ENCODE measurements at places on chromosomes 7 and 10.

DNA sequence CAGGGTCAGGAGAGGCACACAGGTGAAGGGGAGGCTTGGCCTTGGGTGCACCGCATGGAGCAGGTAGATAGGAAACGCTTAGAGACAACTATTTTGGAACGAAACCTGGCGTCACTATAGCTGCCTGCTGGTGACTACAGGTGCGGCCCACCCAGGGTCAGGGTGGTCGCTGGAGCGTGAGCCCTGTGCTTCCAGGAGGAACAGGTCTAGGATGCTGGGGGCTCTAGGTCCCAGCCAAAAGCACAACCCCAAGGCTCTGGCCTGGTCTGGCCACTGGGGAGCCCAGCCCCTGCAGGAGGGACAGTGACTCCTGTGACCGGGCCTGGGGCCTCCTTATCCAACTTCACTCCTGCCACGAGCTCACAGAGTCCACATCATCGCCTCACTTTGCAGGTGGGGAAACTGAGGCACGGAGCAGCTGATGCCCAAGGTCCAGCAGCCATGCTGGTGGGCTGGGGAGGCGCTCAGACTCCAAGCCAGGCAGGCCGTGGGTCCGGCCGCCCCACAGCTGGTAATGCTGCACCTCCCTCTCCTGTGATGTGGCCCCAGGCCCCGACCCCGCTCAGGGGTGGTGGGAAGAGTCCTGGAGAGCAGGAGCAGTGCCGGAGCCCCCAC is 9.0 kb downstream of the LFNG start:
- DNase-seq, result no peak

DNA sequence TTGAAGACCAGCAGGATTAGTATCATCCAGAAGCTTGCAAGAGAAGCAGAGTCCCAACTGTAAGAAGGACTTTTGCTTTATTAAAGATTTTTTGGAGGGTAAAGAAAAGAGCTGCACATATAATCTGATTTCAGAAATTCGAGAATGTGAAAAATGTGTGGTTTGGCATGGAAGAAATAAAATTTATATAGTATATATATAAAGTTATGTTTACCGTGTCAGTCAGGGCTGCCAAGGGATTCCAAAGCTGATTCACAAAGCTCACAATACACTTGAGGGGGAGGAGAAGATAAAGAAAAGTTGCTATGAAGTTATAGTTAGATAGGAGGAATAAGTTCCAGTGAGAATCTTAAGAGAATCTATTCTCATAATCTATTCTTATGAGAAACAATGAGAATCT is 231.8 kb upstream of the CACNA2D1 start:
- DNase-seq, result no peak

GRCh38 chr10:22339761-22340328 is 5.5 kb upstream of the SPAG6 start:
- DNase-seq, result peak; percentile 51

- no peak for DNase-seq
These were observed 115.0 kb downstream of the FAM107B start for GRCh38 chr10:14659626-14660196.

GRCh38 chr7:12898620-12899019 is 211.2 kb downstream of the ARL4A start:
- DNase-seq, result no peak

- DNase-seq, result no peak
These were observed 3.2 kb downstream of the POLR1F start for GRCh38 chr7:19705663-19706062.

DNA sequence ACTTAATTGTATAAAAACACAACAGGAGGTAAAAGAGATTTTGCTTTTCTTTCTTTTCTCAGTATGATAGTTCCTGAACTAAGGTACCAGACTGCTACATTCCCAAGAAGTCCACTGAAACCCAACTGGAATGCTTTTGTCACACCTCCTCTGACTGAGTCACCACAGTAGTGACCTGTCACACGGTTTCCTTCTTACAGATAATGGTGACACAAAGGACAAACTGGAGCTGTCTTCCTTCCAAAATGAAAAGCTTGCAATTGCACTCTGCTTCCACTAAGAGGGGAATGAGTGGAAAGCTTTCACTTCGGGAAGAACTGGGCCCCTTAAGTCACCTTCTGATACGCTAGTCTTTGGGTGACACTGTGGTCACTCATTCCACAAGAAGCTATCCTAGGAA is 122.2 kb downstream of the KMT2E start:
- DNase-seq, result no peak

GRCh38 chr7:139675127-139676125 is 102.4 kb downstream of the HIPK2 start:
- DNase-seq, result no peak

GRCh38 chr10:17643339-17643754 is 604 bp upstream of the STAM start:
- DNase-seq, result no peak

DNA sequence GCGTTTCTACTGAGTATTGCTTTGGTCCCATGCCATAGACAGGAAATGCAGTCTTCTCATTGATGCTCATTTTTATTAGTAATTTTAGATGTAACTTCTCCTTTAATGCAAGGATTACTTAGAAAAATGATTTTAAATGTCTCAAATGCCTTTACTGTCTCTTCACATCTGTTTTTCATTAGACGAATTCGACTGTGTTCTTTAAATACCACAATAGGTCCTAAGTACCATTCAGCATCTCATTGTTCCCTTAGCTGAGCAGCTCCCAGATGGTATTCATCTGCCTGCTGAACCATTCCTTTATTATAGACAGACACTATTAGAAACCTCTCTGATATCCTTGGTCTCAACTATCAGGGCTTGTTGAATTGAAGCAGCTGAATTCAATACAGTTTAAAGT is 113.6 kb downstream of the LSMEM1 start:
- no peak for DNase-seq

DNA sequence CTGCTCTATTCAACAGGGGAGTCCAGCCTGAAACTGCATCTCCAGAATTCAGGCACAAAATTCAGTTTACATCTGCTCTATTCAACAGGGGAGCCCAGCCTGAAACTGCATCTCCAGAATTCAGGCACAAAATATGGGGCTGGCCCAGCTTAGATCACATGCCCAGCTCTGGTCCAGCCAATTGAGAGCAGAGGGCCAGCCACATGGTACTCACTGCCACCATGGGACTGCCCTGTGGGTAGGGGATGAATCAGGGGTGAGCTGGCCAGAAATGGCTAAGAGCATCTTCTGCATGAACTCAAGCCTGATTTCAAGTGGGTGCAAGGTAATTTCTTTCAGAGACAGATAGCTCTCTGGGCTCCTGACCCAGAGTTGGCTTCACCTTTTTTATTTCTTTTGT is 156.6 kb upstream of the LYZL2 start:
- DNase-seq, result no peak

DNA sequence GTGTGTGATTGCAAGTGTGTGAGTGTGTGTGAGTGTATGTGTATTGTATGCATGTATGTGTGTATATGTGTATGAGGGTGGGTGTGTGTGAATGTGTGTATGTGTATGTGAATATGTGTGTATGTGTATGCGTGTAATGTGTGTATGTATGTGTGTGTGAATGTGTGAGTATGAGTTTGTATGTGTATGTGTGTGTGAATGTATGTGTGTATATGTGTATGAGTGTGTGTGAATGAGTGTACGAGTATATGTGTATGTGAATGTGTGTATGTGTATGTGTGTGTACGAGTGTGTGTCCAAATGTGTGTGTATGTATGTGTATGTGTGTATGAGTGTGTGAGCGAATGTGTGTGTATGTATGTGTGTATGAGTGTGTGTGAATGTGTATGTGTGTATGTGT is 8.2 kb upstream of the GALNTL5 start:
- DNase-seq, result no peak

GRCh38 chr10:61052469-61053205 is 108.7 kb upstream of the RHOBTB1 start:
- no peak for DNase-seq

DNA sequence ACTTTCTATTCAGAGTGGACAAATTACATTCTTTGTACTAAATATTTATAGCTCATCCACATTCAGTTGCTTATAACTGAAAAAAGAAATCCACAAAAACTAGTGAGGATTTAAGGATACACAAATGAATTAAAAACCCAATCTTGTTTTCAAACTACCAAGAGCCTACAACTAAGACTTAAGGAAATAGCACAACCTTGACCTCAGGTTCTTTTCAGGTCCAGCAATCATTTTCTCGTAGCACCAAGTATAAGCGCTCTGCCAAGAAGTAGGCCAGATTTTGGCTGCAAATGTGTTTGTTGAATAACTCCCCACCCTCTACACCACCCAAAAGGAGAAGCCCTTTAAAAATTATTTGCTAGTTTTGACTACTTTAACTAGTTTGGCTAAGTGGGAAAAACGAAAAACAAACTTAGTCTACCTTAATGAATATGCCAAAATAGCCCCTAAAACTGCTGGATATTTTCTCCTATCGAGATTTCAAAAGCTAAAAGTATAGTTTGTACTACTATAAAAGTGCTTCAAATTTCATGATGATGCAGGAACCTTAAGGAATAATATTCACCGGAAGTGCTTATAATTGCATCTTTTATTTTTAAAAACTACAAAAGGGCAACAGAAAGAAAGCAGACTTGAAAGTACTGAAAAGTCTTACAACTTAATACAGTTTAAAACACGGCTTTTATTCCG is 2.7 kb upstream of the KMT2E start:
- no peak for DNase-seq

DNA sequence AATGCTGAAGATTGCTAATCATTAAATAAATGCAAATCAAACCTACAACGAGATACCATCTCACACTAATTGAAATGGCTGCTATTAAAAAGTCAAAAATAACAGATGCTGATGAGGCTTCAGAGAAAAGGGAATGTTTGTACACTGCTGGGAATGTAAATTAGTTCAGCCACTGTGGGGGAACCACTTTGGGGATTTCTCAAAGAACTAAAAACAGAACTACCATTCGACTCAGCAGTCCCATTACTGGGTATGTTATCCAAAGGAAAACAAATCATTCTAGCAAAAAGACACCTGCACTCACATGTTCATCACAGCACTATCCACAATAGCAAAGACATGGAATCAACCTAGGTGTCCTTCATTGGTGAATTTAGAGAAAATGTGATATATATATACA is 379.0 kb upstream of the CNTNAP2 start:
- no peak for DNase-seq

DNA sequence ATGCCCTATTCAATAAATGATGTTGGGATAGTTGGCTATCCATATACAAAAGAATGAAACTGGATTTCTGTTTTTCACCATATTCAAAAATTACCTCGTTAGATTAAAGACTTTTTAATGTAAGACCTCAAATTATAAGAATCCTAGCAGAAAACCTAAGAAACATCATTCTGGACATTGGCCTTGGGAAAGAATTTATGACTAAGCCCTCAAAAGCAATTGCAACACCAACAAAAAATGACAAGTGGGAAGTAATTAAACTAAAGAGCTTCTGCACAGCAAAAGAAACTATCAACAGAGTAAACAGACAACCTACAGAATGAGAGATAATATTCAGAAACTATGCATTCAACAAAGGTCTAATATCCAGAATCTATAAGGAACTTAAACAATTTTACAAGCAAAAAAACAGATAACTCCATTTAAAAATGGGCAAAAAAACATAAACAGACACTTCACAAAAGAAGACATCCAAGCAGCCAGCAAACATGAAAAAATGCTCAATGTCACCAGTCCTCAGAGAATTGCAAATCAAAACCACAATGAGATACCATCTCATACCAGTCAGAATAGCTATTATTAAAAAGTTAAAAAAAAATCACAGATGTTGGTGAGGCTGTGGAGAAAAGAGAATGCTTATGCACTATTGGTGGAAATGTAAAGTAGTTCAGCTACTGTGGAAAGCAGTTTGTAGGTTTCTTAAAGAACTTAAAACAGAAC is 309.8 kb downstream of the AHR start:
- DNase-seq, result no peak
